Activated CD8-positive, alpha-beta T cell treated with anti-CD3 and anti-CD28 coated beads, Interleukin-2, amount 10 ng/mL, durations not matched to agents 7 days and 5 days (primary cell): ENCODE measurements at places on chromosomes 16 and 17. TPM values are rescaled to one million over a fixed set of nuclear protein-coding genes. Genes with fewer than 3 reads are reported as not detected.

The VWA3A gene
- total RNA-seq, result not detected

GRCh38 chr17:60640503-60640902 is 37.1 kb upstream of the BCAS3 start:
- no peak overlapping the region for H3K27ac ChIP-seq
- peaks cover 29% of the 10 kb centered on the region for H3K36me3 ChIP-seq
- no peaks in the 10 kb centered on the region for H3K27me3 ChIP-seq
- no peak overlapping the region for H3K4me3 ChIP-seq

The GPT2 gene
- total RNA-seq, result 7.3 TPM

The ITGB4 gene
- total RNA-seq, result 0.89 TPM

The CIITA gene
- total RNA-seq, result 23.3 TPM

GRCh38 chr16:649631-650030 is 466 bp downstream of the WDR90 start:
- peak; percentile 44 for DNase-seq
- H3K36me3 ChIP-seq, result peaks cover 4% of the 10 kb centered on the region
- H3K4me1 ChIP-seq, result peaks cover 15% of the 10 kb centered on the region
- peak overlapping the region; percentile 67 for H3K27ac ChIP-seq
- peak overlapping the region; percentile 74 for H3K4me3 ChIP-seq
- H3K27me3 ChIP-seq, result no peaks in the 10 kb centered on the region

The HS3ST4 gene
- not detected for total RNA-seq

The KRT36 gene
- not detected for total RNA-seq

The HOXB4 gene
- 6.1 TPM for total RNA-seq

- H3K36me3 ChIP-seq, result no peaks in the 10 kb centered on the region
- no peak for DNase-seq
- no peak overlapping the region for H3K27ac ChIP-seq
- H3K27me3 ChIP-seq, result peaks cover 8% of the 10 kb centered on the region
Observed at GRCh38 chr17:47299239-47299910, 24.4 kb upstream of the EFCAB13 start.

DNA sequence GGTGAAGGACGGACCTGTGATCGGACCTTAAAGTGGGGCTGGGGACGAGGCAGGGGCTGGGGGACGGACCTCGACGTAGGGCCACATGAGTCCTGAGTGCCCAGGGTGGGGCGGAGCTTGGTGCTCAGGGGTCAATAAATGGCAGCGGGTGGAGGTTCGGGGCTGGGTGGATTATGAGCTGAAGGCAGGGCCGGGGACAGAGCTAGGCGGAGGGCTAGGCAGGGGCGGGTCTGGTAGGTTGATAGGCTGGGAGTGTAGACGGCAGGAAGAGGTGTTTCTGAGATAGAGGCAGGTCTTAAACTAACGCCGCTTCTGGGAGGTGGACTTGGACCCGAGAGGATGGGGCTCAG is 733 bp downstream of the CHRNB1 start:
- peaks cover 25% of the 10 kb centered on the region for H3K27me3 ChIP-seq
- H3K36me3 ChIP-seq, result peaks cover 26% of the 10 kb centered on the region
- H3K4me1 ChIP-seq, result peaks cover 24% of the 10 kb centered on the region

The ALOXE3 gene
- total RNA-seq, result not detected

The ZACN gene
- total RNA-seq, result 0.34 TPM

The FNDC8 gene
- not detected for total RNA-seq

The TPPP3 gene
- not detected for total RNA-seq

GRCh38 chr16:57522960-57523359 is 13.4 kb downstream of the CCDC102A start:
- no peak overlapping the region for H3K27ac ChIP-seq
- DNase-seq, result no peak
- peaks cover 19% of the 10 kb centered on the region for H3K4me1 ChIP-seq
- peaks cover 6% of the 10 kb centered on the region for H3K36me3 ChIP-seq
- no peak overlapping the region for H3K4me3 ChIP-seq

- H3K27me3 ChIP-seq, result peaks cover 2% of the 10 kb centered on the region
- H3K4me3 ChIP-seq, result no peak overlapping the region
- DNase-seq, result no peak
- peaks cover 51% of the 10 kb centered on the region for H3K4me1 ChIP-seq
- H3K27ac ChIP-seq, result no peak overlapping the region
Observed at GRCh38 chr16:17270111-17270510, 200.6 kb downstream of the XYLT1 start.

DNA sequence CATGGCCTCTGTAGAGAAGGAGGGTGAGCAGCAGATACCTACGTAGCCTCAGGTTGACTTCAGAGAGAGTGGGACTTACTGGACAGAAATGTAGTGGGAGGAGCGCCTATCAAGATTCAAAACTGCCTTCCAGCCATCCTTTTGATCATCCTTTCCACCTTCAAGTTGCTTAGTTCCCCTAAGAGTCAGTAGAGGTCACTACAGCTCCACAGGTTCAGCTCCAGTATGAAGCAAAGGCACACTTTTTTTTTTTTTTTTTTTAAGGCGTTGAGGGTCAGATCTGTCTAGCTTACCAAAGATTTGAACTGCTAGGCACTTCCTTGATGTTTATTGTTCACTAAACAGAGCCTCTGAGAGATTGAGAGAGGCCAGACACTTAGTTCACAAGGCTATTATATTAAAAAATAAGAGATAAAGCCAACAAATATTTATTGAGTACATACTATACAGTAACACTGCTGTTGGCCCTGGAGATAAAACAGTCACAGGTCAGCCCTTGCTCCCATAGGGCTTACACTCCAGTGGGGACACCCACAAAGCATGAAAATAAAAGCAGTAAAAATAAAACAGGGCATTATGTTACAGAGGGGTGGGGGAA is 3.1 kb downstream of the RNF227 start:
- H3K27ac ChIP-seq, result peak overlapping the region; percentile 71
- peaks cover 35% of the 10 kb centered on the region for H3K4me1 ChIP-seq
- no peak overlapping the region for H3K4me3 ChIP-seq
- H3K27me3 ChIP-seq, result no peaks in the 10 kb centered on the region
- DNase-seq, result peak; percentile 71

The CMTM2 gene
- 0.68 TPM for total RNA-seq

The SOX15 gene
- 0.34 TPM for total RNA-seq

The CDH16 gene
- total RNA-seq, result not detected

DNA sequence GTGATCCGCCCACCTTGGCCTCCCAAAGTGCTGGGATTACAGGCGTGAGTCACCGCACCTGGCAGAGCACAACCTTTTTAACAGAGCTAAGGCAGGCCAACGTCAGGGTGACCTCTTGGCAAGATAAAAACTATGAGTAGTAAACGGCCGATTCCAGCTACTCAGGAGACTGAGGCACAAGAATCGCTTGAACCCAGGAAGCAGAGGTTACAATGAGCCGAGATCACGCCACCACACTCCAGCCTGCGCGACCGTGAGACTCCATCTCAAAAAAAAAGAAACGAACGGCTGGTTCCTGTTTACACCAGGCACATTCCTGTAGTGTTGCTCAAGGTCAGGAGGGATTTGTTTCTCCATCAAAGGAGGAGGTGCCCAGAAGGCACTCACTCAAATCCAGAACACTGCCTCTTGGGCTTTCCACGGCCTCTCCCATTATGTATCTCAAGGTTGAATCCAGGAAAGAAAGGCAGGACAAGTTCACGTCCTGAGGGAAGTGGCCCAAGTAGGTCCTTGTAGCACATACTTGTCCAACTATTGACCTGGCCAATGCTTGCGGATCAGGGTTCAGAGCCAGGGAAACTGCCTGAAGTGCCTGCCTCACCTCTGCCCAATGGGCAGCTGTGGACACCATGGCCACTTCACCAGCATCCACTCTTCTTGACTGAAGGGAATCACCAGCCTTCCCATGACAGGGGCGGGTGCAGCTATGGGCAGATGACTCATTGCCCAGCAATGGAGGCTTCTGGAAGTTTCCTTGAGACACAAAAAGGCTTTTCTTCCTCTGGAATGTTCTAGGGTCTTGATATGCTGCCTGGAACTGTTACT is 13.5 kb downstream of the KNOP1 start:
- peaks cover 56% of the 10 kb centered on the region for H3K36me3 ChIP-seq
- no peak overlapping the region for H3K27ac ChIP-seq
- H3K4me3 ChIP-seq, result no peak overlapping the region

The SLC5A11 gene
- not detected for total RNA-seq

DNA sequence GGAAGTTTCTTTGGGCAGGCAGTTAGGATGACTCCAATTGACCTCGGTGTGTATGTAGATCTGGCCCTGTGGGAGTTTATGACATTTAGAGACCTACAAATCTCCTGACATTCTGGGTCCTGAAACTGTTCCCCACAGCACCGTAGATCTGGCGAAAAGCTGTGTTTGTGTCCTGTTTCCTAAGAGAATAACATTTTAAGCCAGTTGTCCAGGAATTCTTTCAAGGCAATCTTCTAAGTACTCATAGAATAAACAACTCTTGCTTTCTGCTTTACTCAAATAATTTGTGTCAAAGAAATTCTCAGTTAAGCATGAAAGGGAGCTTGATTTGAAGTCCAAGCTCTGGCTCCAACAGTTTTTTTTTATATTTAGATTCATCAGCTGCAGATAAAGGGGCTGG is 78.5 kb upstream of the ELAC2 start:
- no peak overlapping the region for H3K4me3 ChIP-seq
- no peak for DNase-seq
- no peak overlapping the region for H3K27ac ChIP-seq
- H3K36me3 ChIP-seq, result no peaks in the 10 kb centered on the region

DNA sequence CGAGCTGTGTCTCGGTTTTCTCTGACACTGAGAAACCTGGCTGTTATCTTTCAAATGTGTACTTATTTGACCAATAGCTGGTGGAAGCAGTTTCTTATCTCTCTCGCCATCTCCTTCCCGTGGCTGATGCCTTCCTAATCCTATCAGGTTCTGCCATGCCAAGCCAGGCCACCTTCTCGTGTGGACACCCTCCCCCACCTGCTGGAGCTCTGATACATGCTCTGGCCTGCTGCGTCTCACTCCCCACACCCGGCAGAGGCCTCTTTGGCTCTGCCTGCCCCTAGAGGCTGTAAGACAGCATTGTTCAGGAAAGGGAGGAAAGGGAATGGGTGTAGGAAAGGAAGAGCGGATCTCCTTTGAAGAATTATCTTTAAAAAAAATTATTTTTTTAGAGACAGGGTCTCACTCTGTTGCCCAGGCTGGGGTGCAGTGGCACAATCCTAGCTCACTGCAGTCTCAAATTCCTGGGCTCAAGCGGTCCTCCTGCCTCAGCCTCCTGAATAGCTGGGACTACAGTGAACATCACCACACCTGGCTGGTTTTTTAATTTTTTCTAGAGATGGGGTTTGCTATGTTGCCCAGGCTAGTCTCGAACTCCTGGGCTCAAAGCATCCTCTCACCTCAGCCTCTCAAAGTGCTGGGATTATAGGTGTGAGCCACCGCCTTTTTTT is 7.5 kb upstream of the ARMC5 start:
- H3K36me3 ChIP-seq, result peaks cover 16% of the 10 kb centered on the region
- no peaks in the 10 kb centered on the region for H3K27me3 ChIP-seq
- H3K27ac ChIP-seq, result no peak overlapping the region
- H3K4me1 ChIP-seq, result peaks cover 42% of the 10 kb centered on the region

GRCh38 chr17:9451934-9452333 is 123.7 kb downstream of the STX8 start:
- H3K4me1 ChIP-seq, result no peaks in the 10 kb centered on the region
- H3K27ac ChIP-seq, result no peak overlapping the region
- DNase-seq, result no peak
- no peaks in the 10 kb centered on the region for H3K36me3 ChIP-seq
- H3K27me3 ChIP-seq, result no peaks in the 10 kb centered on the region

The KRTAP4-4 gene
- total RNA-seq, result not detected

- H3K36me3 ChIP-seq, result peaks cover 16% of the 10 kb centered on the region
- DNase-seq, result no peak
- peak overlapping the region; percentile 83 for H3K27ac ChIP-seq
- no peaks in the 10 kb centered on the region for H3K27me3 ChIP-seq
- peak overlapping the region; percentile 91 for H3K4me3 ChIP-seq
Observed at GRCh38 chr17:18361837-18362697, 1.3 kb downstream of the SHMT1 start.

The ACE gene
- total RNA-seq, result 0.18 TPM

- no peaks in the 10 kb centered on the region for H3K36me3 ChIP-seq
- H3K27me3 ChIP-seq, result peaks cover 2% of the 10 kb centered on the region
- H3K4me3 ChIP-seq, result no peak overlapping the region
Observed at GRCh38 chr17:28466001-28466400, 7.4 kb upstream of the SLC13A2 start.

DNA sequence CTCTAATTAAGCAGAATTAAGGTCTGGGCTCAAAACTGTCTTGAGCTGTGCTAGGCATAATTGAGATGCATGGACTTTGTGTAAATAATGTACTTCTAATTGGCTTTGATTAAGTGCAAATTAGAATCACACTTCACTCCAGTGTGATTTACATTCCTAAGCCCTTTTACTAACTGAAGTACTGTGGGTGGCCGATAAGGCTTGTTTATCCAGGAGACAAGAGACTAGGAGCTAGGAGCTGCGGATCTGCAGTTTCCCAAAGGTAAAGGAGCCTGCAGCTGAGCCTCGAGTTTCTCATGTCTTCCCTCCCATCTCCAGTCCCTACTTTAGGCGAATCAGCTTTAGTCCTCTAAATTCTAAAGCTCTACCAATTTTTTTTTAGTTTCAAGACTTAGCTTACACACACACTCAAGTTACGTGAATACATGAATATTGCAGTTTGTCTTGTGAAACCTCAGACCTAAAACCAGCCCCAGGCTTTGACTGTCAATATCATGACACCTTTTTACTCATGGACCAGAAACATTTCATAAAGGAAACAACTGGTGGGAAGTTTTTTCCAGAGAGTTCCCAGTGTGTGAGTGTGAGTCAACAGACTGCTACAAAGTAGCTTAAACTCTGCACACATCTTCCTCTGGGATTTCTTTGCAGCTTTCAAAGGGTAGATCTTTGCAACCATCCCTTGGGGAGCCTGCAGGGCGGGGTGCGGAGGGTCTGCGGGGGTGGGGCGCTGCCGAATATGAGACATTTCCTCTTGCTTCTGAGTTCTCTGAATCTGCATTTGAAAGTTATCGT is 113.9 kb upstream of the TBX2 start:
- H3K36me3 ChIP-seq, result no peaks in the 10 kb centered on the region
- H3K27ac ChIP-seq, result no peak overlapping the region
- peaks cover 15% of the 10 kb centered on the region for H3K4me1 ChIP-seq
- DNase-seq, result no peak

- H3K27ac ChIP-seq, result peak overlapping the region; percentile 72
- H3K27me3 ChIP-seq, result no peaks in the 10 kb centered on the region
- no peak for DNase-seq
Observed at GRCh38 chr16:25051406-25052150, 36.4 kb upstream of the ARHGAP17 start.
